ENCODE measurements at places on chromosomes 1 and 21.

- DNase-seq, result no peak
Measured at GRCh38 chr1:175015243-175015642, 8.0 kb downstream of the MRPS14 start.

GRCh38 chr1:32716312-32717148, 14.0 kb upstream of the SYNC start:
- peak; percentile 47 for DNase-seq

- DNase-seq, result no peak
Measured at GRCh38 chr1:228112167-228112566, 3.1 kb upstream of the MRPL55 start.

- DNase-seq, result peak; percentile 54
Measured at GRCh38 chr1:18913065-18913835, 10.9 kb upstream of the ALDH4A1 start.

GRCh38 chr1:198657550-198658064, 18.8 kb downstream of the PTPRC start:
- DNase-seq, result no peak

DNA sequence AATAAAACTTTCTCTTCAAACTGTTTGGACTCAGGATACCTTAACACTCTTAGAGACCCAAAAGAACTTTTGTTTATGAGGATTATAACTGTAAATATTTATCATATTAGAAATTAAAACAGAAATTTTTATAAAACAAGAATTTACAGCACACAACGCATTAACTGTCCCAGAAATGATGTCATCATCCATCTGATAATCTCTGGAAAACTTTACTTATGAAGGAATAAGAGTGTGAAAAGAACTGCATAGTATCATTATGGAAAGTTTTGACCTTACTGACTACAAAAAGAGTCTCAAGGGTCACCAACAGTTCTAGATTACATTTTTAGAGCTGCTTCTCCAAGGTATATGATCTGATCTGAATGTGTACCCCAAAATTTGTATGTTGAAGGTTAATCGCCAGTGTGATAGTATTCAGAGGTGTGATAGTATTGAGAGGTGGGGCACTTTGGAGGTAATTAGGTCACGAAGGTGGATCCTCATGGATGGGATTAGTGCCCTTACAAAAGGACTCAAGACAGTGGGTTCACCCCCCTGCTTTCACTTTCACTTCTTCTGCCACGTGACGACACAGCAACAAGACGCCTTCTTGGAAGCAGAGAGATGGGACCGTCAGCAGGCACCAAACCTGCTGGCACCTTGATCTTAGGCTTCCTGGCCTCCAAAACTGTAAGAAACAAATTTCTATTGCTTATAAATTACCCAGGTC, 95.7 kb upstream of the NR5A2 start:
- peak; percentile 51 for DNase-seq

- DNase-seq, result no peak
Measured at GRCh38 chr1:41420860-41421259, 59.6 kb downstream of the FOXO6 start.

DNA sequence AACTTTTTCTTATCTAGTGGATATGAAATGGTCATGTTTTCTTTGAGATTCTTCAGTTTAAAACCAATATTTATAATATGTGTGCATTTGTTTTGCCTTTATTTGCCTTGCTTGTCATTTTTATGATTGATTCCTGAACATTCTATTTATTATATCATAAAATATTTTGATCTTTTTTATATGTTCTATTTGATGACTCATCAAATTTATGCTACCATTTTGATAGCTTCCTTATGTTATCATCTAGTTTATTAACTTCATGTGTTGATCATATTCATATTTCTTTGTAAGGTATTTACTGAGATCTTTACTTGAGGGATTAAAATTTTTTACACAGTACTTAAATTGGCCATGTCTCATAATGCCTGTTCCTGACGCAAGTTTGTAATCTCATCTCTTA, 1650.0 kb downstream of the AMY1C start:
- no peak for DNase-seq

DNA sequence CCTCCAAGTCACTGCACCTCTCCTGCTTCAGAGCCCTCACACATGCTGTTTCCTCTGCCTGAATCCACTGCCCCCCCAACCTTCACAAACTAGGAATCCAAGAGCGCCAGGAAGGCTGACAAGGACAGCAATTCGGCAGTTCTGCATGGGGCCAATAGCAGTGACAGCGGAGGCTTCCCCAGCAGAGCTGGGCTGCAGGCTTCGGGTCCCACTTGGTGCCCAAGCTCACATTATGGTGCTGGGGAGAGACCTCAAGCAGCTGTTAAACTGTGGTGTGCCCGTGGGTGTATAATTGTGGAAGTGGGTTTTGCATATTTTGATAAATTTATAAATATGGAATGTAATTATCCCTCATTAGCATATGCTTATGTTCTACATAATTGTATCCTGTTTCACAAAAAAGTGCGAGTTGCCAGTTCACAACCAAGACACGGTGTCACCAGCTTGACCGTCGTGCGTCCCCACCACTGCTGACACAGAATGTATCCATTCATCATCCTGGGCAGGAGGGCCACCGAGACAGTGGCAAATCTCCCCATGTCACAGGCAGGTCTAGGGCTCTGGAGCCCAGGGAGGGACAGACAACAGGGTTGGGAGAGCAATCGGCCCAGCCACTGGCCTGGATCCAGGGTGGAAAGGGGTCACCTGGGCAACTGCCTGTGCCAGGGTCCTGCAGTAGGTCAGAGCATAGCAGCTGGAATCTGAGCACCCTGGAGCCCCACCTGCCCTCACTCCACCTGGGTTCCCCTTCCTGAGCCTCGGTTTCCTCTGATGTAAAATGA, 81.6 kb downstream of the MATN1 start:
- DNase-seq, result no peak

GRCh38 chr1:147721716-147722115, 38.7 kb downstream of the GJA5 start:
- no peak for DNase-seq

GRCh38 chr21:24781146-24781545, 826.1 kb downstream of the MRPL39 start:
- no peak for DNase-seq

DNA sequence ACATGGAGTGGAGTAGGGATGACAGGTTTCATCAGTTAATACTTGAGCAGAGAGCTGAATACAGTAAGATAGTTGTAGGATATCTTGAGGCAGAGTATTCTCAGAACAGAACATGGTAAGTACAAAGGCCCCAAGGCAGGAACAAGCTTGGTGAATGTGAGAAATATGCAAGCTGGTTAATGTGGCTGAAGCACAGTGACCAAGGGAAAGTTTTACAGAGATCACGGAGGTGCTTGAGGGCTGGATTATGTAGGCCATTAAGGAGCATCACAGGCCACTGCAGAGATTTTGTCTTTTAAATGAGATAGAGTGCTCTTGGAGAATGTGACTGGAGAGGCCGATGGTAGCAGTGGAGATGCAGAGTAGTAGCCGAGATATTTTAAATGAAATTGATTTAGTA, 54.0 kb upstream of the BOLA1 start:
- DNase-seq, result no peak

DNA sequence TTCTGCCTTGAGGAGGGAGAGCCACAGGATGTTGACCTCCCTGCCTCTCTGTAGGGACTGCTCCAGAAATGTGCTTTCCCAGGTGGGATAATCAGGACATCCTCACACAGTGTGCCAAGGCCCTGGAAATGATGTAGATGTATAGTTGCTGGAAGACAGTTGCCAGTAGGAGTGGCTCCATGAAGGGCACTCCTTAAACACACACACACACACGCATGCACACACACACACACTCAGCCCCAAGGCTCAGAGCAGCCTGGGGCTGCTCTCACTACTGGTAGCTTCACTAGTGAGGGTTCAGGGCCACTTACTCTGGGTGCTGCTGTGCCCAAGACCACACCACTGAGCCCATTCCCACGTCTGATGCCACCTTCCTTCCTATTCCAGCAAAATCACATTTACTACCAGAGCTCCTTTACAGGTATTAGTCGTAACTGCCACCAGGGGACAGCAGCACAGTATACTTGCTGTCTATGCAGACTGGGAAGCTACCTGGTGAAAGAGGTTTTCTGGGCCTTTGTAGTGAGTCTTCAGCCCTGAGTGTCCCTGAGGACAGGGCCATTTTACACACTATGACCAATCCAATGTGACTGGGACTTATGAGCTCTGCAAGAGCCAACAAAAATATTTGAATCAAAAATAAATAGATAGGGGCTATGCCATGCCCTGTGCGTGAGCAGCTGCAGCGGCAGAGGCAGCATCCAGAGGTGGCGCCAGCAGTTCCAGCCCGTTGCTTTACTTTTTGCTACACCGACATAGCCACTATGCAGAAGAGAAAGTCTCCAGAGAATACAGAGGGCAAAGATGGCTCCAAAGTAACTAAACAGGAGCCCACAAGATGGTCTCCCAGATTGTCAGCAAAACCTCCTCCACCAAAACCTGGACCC, 15.0 kb downstream of the CRNN start:
- DNase-seq, result no peak

Data from CMK (cell line).